Naive thymus-derived CD4-positive, alpha-beta T cell (primary cell): ENCODE measurements at places on chromosomes 12 and 14. TPM values are rescaled to one million over a fixed set of nuclear protein-coding genes. Genes with fewer than 3 reads are reported as not detected.

DNA sequence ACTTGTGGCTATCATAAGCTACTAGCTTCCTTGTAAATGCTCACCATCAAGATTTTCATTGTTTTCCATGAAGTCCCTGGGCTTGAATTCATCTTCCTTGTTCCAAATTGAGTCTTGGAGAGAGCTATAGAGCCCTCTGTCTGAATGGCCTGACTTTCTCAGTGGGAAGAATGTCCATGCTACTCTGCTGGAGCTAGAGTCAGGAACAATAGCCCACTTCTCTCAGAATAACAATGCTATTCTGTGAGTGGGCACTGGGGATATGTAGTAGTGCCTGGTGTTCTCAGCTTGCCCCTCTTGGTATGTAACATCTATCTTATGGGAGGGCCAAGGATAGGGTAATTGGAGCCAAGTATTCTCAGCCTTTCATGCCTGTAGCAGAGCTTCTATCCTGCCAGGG, 127.6 kb upstream of the TRHDE start:
- DNase-seq, result no peak

DNA sequence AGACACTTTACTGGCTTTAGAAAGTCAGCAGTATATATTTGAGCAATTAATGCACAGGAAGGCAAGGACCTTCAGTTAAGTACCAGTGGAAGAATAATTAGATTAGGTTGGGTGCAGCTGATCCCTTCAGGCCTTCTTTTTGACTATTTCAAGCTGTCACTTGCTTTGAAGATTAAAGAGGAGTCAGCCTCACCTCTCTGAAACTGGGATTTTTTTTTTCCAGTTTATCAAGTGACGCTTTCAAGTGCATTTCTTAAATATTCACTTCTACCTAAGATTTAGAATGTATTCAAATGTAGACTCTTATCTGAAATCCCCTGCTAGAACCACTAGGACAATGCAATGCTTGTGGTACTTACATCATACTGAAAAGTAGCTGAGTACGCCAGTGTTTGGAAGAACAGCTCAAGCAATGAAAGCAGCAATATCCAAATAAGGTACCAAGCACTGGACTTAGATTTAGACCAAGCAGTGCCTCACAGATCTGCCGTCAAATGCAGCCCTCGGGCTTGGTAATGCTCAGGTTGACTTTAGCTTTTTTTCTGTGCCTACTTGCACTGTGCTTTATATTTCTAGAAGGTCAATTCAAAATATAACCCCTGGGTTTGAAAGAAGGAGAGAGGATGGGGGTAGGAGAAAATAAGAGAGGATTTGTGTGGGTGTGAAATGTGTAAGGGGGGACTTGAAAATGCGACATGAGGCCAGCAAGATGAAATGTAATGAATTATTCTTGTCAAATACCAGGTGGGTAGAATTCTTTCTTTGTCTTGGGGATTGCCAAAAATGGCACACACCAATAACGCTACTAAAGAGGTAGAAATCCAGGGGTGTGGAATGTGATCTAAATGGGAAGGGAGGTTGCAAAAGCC, 3.7 kb upstream of the FERMT2 start:
- DNase-seq, result no peak

TPPP2 gene
- total RNA-seq, result not detected

- no peak for DNase-seq
Measured at GRCh38 chr12:50733706-50734105, 30.2 kb upstream of the ATF1 start.

NEUROD4 gene
- total RNA-seq, result not detected
